ENCODE measurements at places on chromosomes 3 and 15.

- DNase-seq = no peak
These were observed 35.1 kb downstream of the IGSF10 start for GRCh38 chr3:151425627-151426340.

DNA sequence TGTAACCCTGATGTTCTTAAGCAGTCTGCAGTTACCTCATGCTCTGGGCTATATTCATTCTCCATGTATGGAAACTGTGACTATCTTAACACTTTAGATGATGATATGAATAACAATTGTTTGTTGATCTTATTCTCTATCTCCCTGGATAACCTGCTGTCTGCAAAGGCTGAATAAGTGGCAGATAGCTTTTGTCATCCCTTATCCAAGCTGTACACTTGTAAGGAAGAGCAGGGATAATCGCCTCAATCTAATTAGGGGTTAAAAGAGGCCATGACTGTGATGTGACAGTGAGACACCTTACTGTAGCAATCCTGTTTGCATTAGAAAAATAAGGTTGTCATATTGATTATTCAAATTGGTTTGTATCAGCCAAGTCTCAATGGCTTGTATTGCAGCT, 123.9 kb downstream of the RSRC1 start:
- DNase-seq = no peak

DNA sequence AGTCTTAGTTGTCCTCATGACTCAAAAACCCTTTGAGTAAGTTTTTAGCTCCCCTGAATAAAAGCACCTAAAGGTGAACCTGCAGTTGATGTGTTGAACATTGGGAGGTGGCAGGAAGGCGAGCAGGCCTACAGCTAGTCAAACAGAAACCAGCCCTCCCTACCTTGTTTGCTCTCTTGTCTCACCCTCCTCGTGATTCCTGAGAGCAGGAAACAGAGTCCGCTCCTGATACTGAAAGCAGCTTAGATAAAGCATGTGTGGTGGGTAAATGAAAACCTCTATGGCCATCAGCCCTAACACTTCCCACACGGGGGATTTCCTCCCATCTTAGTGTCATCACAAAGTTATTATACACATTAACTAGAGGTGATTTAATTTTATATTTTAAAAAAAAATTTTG, 21.8 kb upstream of the CLDN18 start:
- no peak for DNase-seq

GRCh38 chr15:78204351-78205309, 29.7 kb downstream of the ACSBG1 start:
- no peak for DNase-seq

- no peak for DNase-seq
These were observed 2.7 kb upstream of the ISL2 start for GRCh38 chr15:76333720-76334437.

DNA sequence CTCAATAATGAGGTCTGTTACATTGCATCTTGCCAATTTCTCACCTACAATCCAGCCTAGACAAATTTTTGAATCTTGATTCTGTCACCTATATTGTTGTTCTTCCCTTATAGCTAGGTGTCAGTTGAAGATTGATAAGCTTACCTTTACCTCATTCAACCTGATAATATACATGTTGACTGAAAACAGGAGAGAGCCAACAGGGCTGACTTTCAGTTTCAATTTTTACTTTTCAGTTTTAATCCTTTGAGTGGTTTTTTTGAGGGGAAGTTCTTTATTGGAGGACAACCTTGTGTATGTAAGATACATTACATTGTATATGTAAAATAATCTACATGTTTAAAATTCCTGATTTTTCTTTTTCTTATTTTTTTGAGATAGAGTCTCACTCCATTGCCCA, 5.8 kb downstream of the ATP13A5 start:
- no peak for DNase-seq

DNA sequence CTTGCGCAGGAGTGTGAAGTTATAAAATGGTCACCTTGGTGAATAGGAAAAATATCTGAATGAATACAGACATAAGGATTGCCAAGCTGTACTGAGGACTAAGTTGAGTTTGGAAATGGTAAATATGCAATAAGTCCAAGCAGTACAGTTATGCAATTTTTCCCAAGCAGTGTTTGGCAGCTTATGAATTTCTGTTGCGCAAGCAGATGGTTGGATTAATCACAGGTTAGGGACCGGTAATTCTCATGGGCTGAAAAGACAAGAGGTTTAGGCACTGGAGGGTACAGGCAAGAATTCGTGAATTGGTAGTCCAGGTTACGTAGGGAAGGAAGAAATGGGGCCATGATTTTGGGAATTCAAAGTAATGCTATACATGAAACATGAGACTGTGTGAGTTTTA, 210.3 kb downstream of the RAP2B start:
- no peak for DNase-seq

Measured in activated CD8-positive, alpha-beta memory T cell treated with anti-CD3 and anti-CD28 coated beads for 1 hour (primary cell).